Transverse colon (tissue), 4 donors: ENCODE measurements at places on chromosomes 5 and 9. TPM values are rescaled to one million over a fixed set of nuclear protein-coding genes. Genes with fewer than 3 reads are reported as not detected.

The BDP1 gene
- total RNA-seq, result 45.6 TPM

The CMBL gene
- 36.6 TPM for total RNA-seq

The PCDHGB3 gene
- 3.8 TPM for total RNA-seq

The SSNA1 gene
- total RNA-seq, result 98.6 TPM

The FOXI1 gene
- not detected for total RNA-seq

The CTNND2 gene
- not detected for total RNA-seq

The OR2V1 gene
- not detected for total RNA-seq

The FSD1L gene
- total RNA-seq, result 16.8 TPM

The SLC45A2 gene
- total RNA-seq, result not detected

The NUTM2G gene
- total RNA-seq, result not detected

The PCDHA1 gene
- total RNA-seq, result not detected

The GLRX gene
- 112 TPM for total RNA-seq

The NIM1K gene
- total RNA-seq, result not detected

The CCNI2 gene
- total RNA-seq, result 13.0 TPM

The PCDHA6 gene
- total RNA-seq, result 0.64 TPM

The N4BP3 gene
- 2.6 TPM for total RNA-seq

The CNTNAP3 gene
- 1.6 TPM for total RNA-seq

The ARL14EPL gene
- total RNA-seq, result not detected

The SLC36A3 gene
- total RNA-seq, result not detected

The C9 gene
- total RNA-seq, result not detected

The JAKMIP2 gene
- total RNA-seq, result 0.79 TPM

The FPGS gene
- 51.4 TPM for total RNA-seq

The SREK1IP1 gene
- 14.1 TPM for total RNA-seq

The GABRB2 gene
- not detected for total RNA-seq

The TIMD4 gene
- 3.0 TPM for total RNA-seq

The NEUROG1 gene
- total RNA-seq, result not detected
